ENCODE measurements at places on chromosomes 4 and X. TPM values are rescaled to one million over a fixed set of nuclear protein-coding genes. Genes with fewer than 3 reads are reported as not detected.

DNA sequence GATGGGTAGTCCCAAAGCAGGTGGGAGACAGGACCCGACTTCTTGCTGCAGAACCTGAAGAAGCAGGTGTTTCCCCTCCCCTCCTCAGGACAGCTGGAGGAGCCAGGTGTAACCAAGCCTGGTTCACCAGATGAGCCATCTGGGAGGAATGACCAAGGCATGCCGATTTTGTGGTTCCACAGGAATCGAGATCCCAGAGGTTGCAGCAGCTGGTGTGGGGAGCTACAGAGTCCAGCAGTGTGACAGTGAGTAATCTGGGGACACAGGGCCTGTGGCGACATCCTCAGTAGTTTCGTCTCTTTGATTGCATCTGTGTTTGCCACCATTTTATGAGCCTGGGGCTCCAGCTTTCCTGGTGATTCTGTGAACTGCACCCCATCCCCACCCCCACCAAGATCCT, 2.6 kb upstream of the NDP start:
- no peak for DNase-seq

IQCM gene
- total RNA-seq = not detected

GRCh38 chr4:120870279-120870673, 52.2 kb downstream of the PRDM5 start:
- no peak for DNase-seq

LAS1L gene
- total RNA-seq = 35.4 TPM

ZNF711 gene
- 14.5 TPM for total RNA-seq

- DNase-seq = no peak
These were observed 37.4 kb upstream of the SPON2 start for GRCh38 chr4:1209821-1210220.

GRCh38 chrX:135384161-135384836, 37.4 kb upstream of the SMIM10L2A start:
- no peak for DNase-seq

GRCh38 chr4:154492288-154492687, 689 bp upstream of the DCHS2 start:
- no peak for DNase-seq

- no peak for DNase-seq
These were observed 108.3 kb upstream of the RBPJ start for GRCh38 chr4:26212528-26212927.

Data from breast epithelium (tissue), 4 donors.